ENCODE measurements at places on chromosomes 6 and 20. TPM values are rescaled to one million over a fixed set of nuclear protein-coding genes. Genes with fewer than 3 reads are reported as not detected.
A peak's percentile ranks its signal among the peaks of the same experiment; 100 is the strongest.

The SLC22A2 gene
- not detected for total RNA-seq

The EFCAB8 gene
- total RNA-seq = 0.37 TPM

The TBX18 gene
- total RNA-seq = not detected

The PPP1R3G gene
- total RNA-seq = 0.16 TPM

The RNF5 gene
- total RNA-seq = 63.8 TPM

- DNase-seq = no peak
Observed at GRCh38 chr20:58440021-58440767, 51.2 kb downstream of the VAPB start.

DNA sequence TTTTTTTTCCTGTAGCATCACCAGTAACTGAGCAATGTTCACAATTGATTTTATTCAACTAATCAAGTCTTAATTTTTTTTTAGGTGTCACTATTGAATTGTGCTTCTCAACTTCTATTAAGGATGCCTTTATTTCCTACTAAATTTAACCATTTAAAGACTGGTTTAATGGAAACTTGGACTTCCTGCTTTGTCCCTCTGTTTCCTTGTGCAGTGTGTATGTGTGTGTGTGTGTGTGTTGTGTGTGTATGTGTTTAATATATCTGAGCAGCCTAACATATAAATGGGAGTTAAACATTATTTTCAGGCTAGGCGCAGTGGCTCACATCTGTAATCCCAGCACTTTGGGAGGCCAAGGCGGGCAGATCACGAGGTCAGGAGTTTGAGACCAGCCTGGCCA is 1.8 kb downstream of the SERPINB6 start:
- no peak for DNase-seq

- no peak for DNase-seq
Observed at GRCh38 chr6:160129881-160130615, 8.4 kb downstream of the SLC22A1 start.

GRCh38 chr20:34891166-34892062 is 15.0 kb downstream of the ACSS2 start:
- DNase-seq = no peak

DNA sequence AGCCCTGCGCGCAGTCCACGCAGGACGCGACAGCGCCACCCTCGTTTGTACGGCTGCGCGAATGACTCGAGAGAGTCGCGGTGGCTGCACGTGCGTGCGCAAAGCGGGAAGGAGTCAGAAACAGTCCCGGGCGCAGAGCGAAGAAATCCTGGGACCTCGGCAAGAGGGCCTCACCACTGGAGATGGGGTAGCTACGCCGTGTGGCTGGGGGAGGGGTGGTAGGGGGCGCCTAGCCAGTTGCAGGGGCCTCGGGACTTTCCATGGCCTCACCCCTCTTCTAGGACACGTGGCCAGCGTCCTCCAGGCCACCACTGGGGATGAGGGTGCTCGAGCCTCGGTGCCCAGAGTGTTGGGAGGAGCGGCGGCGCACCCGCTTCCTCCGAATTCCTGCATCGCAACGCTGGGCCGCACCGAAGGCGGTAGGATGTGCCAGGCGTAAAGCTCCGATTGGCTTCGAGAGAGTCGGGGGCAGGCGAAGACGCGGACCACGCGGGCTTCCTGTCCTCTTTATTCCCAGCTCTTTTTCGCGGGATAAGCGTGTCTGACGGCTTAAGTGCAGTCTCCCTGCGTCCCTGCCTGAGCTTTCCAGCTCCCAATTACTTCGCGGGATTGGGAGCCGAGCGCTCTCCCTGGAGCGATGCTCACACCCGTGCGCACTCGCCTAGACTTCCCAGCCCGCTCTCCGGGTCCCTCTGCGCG is 38.7 kb downstream of the NCR2 start:
- no peak for DNase-seq

GRCh38 chr6:75602246-75603105 is 796 bp downstream of the SENP6 start:
- DNase-seq = peak; percentile 56

DNA sequence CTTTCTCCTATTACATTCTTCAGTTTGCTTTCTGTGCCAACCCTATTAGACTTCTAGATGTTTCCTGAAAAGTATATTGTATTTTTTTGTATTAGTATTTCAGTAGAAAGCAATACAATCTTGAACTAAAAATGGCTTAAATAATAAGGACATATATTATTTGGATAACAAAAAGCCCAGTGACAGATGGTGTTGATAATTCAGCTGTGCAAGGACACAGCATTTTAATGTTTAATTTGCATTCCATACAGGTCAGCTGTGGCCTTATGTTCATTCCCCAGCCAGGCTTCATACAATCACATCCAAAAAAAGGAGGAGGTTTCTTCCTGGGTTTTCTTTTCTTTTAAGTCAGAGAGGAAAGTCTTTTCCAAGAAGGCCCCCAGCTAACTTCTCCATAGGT is 236.9 kb downstream of the CD109 start:
- no peak for DNase-seq

DNA sequence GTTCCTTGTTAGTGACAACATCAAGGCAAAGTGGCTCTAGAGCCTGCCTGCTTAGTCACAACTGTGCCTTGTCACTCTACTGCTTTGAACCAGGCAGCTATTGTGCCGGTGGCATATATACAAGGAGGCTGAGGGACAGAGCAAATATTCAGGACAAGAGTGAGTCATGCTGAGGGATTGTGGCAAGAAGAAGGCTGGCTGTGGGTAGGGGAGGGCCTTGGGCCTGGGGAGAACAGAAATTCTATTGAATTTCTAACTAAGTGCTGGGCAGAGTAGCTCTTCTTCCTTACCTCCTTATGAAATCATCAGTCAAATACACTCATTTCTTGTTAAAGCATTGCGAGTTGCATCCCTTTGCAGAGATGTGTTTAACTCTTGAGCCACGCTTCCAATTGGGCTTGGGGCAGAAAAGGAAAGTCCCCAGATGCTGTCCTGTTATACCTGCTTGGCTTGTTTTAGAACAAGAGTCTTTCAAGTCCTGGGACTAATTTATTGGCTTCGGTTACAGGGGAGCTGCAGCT is 59.7 kb downstream of the PFDN4 start:
- DNase-seq = no peak

DNA sequence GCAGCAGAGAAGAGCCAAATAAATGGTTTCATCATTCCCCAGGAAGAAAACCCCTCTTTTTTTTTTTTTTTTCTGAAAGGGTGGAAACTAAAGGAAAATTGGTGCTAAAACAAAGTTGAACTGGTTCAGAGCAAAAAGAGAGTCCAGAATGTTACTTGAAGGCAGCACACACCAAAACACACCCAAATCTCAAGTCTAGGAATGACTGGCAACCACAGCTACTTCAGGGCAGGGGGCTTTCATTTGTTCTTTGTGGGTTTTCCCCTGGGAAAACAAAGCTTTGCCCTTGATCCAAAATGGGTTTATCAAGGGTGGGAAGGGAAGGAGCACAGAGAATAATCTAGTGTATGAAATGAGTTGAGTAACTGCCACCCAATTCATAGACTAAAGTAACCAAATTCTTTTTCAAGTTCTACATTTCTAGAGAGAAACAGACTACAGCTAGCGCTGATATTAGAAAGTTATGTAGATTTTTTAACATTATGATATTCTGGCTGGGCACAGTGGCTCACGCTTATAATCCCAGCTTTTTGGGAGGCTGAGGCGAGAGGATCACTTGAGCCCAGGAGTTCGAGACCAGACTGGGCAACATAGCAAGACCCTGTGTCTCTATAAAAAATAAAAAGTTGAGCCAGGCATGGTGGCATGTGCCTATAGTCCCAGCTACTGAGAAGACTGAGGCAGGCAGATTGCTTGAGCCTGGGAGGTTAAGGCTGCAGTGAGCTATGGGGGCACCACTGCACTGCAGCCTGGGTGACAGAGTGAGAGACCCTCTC is 119.8 kb downstream of the NFATC2 start:
- no peak for DNase-seq

- DNase-seq = no peak
Observed at GRCh38 chr6:162099685-162100084, 627.9 kb downstream of the PRKN start.
